AG09309 (cell line): ENCODE measurements at places on chromosomes 11 and 22.

- DNase-seq = no peak
Measured at GRCh38 chr11:103744496-103745153, 291.8 kb upstream of the DDI1 start.

DNA sequence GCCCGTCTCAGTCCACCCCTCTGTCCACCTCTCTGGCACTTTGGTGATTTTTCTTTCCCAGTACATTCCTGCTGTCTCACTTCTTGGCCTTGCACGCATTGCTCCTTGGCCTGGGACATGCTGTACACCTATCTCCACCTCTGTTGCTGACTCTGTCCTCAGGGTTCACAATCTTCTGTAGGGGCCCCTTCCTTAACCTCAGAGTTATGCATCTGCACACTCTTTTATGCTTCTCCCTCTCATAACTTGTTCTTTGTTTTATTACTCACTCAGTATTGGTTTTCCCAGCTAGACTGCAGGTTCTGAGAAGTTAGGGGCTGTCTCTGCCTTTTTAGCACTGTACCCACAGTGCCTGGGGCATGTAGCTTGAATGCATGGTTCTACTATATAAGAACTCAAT, 139.1 kb upstream of the MTMR2 start:
- DNase-seq = no peak

DNA sequence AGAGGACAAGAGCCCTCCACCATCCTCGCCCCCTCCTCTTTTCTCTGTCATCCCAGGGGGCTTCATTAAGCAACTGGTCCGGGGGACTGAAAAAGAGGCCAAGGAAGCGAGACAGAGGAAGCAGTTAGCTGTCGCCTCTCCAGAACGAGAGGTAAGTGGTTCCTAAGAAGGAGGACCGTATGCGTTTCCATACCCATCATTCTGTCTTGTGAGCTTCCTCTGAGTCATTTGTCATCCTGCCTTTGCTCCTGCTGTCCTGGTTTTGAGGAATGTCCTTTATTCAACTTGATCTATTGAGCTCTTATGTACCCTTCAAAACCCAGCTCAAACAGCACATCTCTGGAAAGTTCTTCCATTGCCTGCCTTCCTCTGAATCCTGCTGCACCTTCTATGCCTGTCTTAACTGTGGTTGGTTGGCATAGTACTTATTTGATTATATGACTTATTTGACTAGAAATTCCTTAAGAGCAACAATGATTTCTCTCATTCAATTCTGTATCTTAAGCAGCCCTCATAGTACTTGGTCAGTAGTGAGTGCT, 21.3 kb downstream of the MYO18B start:
- no peak for DNase-seq

- DNase-seq = no peak
Measured at GRCh38 chr22:42368379-42369249, 63.6 kb downstream of the NFAM1 start.

- no peak for DNase-seq
Measured at GRCh38 chr11:65216830-65217229, 35.1 kb downstream of the CAPN1 start.

DNA sequence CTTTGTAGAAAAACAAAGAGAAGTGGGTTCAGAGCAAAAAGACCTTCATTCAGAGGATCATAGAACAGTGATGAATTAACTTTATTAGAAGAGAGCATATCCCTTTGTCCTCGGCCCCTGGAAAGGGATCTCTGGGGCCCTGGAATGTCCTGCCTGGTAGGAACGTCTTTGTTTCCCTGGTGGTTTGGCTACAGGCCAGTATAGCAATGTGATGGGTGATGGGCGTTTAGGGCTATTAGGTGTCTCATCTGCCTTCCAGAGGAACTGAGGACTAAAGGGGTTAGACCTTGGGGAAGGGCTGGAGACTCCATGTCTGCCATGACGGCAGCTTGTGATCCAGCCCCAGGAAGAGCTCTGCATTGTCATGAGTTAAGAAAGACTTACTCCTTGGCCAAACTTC, 9.1 kb downstream of the APOL4 start:
- DNase-seq = no peak

DNA sequence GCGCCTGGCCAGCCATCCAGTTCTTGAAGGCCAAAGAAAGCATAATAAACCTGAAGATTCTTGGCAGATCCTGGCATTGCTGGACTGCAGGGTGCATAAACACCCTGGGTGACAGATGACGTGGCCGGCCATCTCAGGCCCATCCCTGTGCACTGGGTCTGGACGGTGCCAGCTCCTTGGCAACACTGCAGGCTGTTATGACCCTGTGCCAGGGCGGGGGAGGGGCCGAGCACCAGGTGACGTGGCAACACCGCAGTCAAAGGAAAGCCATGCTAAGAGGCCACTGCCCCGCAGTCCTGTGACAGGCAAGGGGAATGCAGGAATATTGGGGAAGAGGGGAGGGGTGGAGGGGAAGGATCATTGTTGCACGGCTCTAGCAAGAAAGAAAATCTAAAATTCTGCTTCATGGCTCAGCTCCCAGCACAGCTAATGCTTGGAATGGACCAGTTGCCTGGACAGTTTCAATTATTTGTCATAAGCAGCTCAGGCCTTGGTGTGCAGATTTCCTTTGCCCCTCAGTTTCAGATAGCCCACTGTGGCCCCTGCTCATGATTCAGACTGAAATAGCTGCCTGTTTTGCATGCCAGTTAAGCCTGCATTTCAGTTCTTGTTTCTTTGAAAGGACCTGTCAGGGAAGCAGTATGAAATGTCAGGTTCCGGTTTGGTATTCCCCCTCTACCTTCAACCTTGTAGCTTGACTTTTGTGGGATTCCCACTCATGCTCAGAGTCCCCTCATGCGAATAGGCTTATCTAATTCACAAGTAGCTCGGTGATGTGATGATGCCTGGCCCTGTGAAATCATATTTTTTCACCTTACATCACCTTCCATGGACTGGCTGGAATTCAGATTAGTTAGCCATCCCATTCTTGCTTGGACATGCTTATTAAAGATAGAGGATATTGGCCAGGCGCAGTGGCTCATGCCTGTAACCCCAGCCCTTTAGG, 29.7 kb upstream of the DDX6 start:
- DNase-seq = peak; percentile 3

DNA sequence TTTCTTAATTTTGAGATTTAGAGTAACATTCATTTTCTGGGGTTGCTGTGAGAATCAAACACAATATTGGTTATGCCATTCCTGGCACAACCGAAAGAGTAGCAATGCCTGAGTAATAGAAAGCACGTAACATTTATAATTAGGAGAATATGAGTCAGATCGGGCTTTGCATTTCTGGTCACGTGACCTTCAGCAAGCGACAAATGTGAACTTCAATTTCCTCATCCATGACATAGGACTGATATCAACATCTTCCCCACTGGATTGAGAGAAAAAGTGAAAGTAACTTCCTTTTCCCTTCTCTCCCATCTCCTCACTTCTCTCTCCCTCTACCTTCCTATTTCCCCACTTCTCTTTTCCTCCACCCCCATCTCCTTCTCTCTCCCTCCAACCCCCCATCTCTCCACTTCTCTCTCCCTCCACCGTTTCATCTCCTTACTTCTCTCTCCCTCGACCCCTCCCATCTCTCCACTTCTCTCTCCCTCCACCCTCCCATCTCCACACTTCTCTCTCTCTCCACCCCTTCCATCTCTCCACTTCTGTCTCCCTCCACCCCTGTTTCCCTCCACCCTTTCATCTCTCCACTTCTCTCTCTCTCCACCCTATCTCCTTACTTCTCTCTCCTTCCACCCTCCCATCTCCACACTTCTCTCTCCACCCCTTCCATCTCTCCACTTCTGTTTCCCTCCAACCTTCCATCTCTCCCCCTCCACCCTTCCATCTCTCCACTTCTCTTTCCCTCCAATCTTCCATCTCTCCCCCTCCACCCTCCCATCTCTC, 33.5 kb upstream of the CAT start:
- no peak for DNase-seq

DNA sequence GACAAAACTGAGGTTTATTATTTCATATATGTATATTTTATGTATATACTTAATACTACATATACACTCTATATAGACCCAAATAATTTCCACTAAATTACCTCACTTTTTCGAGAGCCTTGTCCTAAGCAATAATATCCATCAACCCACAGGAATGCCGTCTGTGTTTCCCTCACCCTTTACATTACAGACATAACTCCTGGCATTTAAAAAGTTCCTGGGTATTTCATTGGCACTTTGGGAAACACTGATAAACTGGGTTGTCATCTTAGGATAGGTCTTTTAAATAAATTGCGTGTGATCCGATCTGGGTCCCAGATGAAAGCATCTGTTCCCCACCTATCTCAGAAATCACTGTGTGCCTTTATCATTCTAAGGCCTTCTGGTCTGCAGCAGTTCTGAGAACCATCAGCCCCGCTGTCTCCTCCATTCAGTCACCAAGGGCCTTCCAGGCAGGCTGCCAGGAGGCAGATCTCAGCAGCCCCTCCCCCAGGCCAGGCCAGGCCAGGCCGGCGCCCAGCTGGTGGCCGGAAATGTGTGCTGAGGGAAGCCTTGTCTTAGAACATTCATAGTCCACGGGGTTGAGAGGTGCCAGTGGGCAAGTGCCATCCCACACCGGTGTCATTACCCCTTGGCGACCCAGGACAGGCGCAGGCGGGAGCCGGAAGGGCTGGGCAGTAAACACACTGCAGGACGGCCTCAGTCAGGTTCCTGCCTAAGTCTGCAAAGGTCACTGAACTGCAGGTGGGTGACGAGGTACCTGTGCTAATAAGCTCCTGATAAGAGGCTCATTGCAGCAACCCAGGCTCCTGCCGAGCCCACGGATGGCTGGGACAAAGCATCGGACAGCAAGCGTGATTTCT, 3.3 kb downstream of the FGF19 start:
- no peak for DNase-seq

DNA sequence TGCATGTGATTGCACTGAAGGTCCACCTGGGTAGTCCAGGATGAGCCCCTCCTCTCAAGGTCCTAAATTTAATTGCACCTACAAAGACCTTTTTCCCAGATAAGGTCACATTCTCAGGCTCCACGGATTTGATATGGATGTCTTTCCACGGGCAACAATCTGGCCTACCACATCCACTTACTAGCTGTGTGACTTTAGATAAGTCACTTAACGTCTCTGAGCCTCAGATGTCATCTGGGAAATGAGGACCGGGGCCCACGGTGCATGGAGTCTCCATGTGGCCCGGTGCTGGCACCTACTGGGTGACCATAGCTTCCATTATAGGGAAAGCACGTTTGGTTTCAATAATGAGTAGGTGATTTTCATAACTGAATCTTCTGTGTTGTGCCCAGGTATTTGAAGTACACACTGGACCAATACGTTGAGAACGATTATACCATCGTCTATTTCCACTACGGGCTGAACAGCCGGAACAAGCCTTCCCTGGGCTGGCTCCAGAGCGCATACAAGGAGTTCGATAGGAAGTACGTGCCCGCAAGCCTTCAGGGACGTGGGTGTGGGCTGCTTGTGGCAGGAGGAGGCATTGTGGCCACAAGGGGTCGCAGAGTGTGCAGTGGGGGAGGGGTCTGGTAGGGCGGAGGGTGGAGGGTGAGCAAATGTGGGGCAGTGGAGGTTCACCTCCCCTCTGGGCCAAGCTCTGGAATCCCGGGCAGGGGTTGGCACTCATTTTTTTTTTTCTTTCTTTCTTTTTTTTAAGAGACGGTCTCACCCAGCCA, 55.7 kb downstream of the ARHGAP8 start:
- no peak for DNase-seq

DNA sequence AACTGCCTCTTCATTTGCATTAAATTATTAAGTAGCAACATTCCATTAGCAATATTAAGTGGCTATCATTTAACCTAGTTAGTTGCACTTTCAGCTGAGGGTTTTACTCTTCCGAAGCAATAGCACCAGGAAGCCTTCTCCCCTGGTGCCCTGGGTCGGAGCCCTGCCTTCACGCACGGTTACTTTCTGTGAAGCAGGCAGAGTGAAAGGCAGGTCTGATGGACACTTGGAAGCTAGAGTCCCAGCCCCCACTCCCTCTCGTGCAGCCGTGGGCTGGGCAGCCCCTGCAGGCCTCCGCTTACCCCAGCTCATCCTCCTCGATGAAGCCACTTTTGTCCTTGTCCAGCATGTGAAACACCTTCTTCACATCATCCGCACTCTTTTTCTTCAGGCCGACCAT, 2.0 kb downstream of the PVALB start:
- no peak for DNase-seq

- DNase-seq = no peak
Measured at GRCh38 chr22:36356708-36357624, 30.8 kb downstream of the MYH9 start.

GRCh38 chr11:6742260-6742659, 29.5 kb downstream of the OR2AG2 start:
- DNase-seq = no peak

- DNase-seq = no peak
Measured at GRCh38 chr11:84227970-84228665, 942.0 kb upstream of the CCDC90B start.

DNA sequence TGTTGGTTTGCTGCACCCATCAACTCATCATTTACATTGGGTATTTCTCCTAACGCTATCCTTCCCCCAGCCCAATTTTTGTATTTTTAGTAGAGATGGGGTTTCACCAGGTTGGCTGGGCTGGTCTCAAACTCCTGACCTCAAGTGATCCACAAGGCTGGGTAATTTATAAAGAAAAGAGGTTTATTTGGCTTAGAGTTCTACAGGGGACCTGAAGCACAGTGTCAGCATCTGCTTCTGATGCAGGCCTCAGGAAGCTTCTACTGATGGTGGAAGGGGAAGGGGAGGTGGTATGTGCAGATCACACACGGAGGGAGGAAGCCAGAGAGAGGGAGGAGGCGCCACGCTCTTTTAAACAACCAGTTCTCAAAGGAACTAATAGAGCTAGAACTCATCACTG, 25.8 kb downstream of the TANGO2 start:
- DNase-seq = no peak

- DNase-seq = no peak
Measured at GRCh38 chr11:32259641-32260081, 168.8 kb downstream of the RCN1 start.

GRCh38 chr22:48314073-48314472, 1513.6 kb downstream of the BRD1 start:
- DNase-seq = no peak

DNA sequence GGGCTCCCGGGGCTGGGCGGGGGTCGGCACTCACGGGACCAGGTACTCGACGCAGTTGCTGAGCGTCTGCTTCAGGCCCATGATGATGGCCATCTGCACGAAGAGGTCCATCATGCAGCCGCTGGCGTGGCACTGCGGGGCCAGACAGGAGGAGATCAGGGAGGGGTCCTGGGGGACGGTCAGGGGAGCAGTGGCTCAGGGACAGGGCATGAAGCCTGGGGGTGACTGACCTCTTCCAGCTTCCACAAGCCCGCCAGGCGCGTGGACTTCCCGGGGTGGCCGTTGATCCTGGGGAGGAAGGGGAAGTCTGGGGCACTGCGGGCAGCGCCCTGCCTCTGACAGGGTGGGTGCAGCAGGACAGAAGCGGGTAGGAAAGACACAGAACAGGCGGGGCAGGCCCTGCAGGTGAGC, 6.1 kb upstream of the SIGIRR start:
- DNase-seq = no peak

DNA sequence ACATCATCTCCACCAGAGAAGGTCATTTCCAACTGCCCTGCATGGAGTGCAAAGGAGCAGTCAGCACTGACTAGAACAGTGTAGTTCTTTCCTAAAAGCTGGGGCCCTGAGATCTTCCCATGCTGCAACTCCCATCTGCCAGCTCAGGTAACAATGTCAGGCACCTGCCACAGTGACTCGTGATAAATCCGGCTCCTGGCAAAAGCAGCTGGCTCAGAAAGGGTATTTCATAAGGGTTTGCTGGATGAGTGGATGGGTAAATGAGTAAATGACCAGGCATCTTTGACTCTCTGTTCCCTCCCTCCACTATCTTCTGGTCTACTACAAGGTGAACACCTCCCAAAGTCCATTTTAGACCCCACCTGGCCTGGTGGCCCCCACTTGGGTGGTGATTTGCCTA, 403.6 kb downstream of the NXPE2 start:
- no peak for DNase-seq
